ENCODE measurements at places on chromosomes 7 and 10.

DNA sequence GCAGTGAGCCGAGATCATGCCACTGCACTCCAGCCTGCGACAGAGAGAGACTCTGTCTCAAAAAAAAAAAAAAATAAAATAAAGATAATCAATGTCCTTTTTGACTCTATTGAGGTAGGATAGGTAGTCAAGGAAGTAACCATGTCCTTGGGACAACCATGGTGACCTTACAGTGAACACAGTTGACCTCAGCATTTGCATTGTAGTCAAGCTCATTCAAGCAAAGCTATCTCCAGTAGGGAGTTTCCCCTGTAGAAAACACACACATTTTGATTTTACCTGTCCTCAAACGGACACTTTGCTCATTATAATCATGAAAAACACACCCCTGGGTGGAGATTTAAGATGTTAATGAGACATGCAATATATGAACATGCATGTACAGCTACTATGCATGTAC, 171.7 kb downstream of the KIF20B start:
- no peak for DNase-seq

- DNase-seq: no peak
Observed at GRCh38 chr7:39681887-39682441, 58.6 kb downstream of the RALA start.

GRCh38 chr10:76935941-76936613, 701.5 kb downstream of the KCNMA1 start:
- no peak for DNase-seq

- peak; percentile 76 for DNase-seq
Observed at GRCh38 chr10:4656576-4657194, 169.3 kb upstream of the AKR1E2 start.

DNA sequence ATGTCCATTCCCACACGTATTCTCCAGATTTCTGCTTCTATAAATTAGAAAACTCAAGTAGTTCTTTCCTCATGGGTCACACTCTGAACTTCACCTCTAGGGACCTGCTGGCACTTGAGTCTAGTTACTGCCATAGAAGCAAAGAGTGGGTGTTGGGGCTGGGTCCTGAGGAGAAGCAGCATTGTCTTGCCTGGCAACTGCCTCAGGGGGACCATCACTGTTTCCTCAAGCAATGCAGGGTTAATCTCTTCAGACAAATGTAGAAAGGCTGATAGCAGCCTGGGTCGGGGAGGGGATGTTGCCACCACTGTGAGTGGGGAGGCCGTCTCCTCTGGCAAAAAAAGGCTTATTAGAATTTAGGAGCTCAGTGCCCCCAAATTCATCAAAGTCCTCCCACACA, 20.2 kb upstream of the PAPSS2 start:
- peak; percentile 85 for DNase-seq
